ENCODE measurements at places on chromosomes 12 and 14.

- DNase-seq = peak; percentile 8
These were observed 42.5 kb upstream of the C14orf180 start for GRCh38 chr14:104536942-104537612.

DNA sequence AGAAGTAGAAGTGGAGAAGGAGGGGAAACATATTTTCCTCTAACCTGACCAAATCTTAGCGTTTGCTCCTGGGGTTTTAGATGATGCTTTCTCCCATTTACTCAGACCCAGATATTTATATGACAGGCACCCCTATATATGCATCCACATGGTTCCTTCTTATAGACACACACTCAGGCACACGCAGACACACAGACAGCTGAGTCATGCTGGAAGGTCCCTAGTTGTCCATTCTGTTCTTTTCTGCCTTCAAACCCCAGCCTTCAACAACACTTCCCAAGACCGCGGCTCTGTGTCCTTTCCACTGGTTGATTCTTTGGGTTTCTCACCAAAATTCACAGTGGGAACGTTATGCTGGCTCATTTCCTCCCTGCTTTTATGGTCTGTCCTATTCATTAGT, 52.1 kb downstream of the HSPB8 start:
- DNase-seq = no peak

GRCh38 chr14:46259536-46259935, 392.0 kb downstream of the RPL10L start:
- DNase-seq = no peak

DNA sequence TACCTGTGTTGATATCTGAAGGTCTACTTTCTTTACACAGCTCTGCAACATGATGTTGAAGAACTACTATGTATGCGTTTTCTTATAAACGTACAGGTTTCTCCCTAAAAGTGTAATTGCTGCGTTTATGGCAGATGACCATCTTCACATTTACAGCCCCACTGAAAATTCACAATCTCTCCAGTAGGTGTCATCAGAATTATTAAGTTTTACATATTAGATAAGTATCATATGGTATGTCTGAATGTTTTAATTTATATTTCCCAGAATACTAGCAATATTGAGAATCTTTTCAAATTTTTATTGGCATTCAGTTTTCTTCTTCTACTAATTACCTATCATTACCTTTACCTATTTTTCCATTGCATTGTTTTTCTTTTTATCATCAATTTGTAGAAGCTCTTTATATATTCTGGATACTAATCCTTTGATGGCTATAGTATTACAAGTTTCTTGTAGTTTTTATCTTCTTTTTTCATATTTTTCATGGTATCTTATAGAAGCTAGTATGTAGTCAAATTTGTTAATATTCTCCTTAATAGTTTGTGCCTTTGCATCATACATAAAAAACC, 123.5 kb downstream of the CAPZA3 start:
- DNase-seq = no peak

- no peak for DNase-seq
These were observed 16.0 kb upstream of the PLEKHH1 start for GRCh38 chr14:67517083-67517482.

- no peak for DNase-seq
These were observed 37.9 kb upstream of the MDM1 start for GRCh38 chr12:68370006-68370590.

DNA sequence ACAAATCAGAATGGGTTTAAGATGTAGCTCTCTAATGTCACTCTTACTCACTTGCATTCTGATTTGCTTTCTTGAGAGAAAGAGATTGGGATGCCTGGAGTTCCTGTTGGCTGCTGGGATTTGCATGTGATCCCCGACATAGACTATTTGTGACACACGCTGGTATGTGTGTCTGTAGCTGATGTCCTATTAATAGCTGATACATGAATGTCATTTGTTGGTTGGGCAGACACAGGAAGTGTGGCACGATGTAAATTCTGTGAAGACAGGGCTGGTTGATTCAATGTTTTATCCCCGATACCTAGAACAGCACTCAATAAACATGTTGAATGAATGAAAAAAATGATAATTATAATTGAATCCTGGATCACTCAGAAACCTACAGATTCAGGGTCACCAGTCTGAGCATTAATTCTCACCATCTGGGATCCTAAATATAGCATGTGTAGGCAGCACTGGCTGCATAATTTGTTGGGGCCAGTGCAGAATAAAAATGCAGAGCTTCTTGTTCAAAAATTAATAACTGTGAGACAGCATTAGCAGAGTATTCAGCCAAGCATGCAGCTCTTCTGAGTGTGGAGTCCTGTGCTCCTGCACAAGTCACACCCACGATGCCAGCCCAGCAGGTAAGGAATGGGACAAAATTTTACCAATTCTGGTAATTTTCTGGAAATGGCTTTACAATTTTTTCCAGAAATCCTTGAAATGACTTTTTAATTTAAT, 35.5 kb upstream of the SOCS2 start:
- DNase-seq = no peak

- no peak for DNase-seq
These were observed 885.8 kb downstream of the FSCB start for GRCh38 chr14:43621282-43621681.
